Type B pancreatic cell (in vitro differentiated cells): ENCODE measurements at places on chromosomes 11 and 22. TPM values are rescaled to one million over a fixed set of nuclear protein-coding genes. Genes with fewer than 3 reads are reported as not detected.

The SCGB1A1 gene
- not detected in 2 replicates for total RNA-seq

The OR2D2 gene
- total RNA-seq: 0.27 TPM in 1 of 2 replicates, not detected in the other

The SLC37A2 gene
- 1.3 TPM in 2 replicates for total RNA-seq

The PIK3IP1 gene
- total RNA-seq: 21.0 and 36.8 TPM in 2 replicates

The SLC22A12 gene
- total RNA-seq: not detected in 2 replicates

The OR4D5 gene
- total RNA-seq: not detected in 2 replicates

The OR51B5 gene
- not detected in 2 replicates for total RNA-seq

The DDTL gene
- not detected in 2 replicates for total RNA-seq

GRCh38 chr11:44857490-44858090 is 93.1 kb downstream of the TP53I11 start:
- peaks cover 48% of the 10 kb centered on the region for H3K4me1 ChIP-seq
- H3K4me3 ChIP-seq: no peak overlapping the region
- H3K27ac ChIP-seq: peak overlapping the region; percentile 31
- DNase-seq: no peak

DNA sequence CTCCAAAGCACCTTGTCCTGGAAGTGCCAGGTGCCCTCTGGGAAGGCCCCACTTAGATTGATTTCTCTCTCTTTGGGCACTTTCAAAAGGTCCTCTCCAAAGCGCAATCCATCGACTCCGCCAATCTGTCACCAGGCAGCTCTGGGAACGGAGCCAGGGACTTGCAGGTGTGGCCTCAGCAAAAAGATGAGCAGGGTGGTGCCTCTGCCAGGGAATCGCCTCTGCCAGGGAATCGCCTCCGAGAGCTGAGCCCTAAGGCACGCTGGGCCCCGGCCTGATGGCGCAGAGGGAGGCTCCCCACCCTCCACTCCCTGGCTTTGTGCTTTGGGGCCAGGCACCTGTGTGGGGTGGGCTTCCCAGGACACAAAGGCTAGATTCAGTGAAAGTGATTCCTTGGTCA is 1391.3 kb downstream of the TBC1D22A start:
- no peak for DNase-seq
- H3K4me3 ChIP-seq: no peak overlapping the region
- no peaks in the 10 kb centered on the region for H3K36me3 ChIP-seq
- no peaks in the 10 kb centered on the region for H3K27me3 ChIP-seq
- no peak overlapping the region for H3K27ac ChIP-seq

GRCh38 chr22:26558248-26558895 is 31.6 kb downstream of the TPST2 start:
- no peaks in the 10 kb centered on the region for H3K36me3 ChIP-seq
- H3K4me1 ChIP-seq: peaks cover 9% of the 10 kb centered on the region
- no peaks in the 10 kb centered on the region for H3K27me3 ChIP-seq

DNA sequence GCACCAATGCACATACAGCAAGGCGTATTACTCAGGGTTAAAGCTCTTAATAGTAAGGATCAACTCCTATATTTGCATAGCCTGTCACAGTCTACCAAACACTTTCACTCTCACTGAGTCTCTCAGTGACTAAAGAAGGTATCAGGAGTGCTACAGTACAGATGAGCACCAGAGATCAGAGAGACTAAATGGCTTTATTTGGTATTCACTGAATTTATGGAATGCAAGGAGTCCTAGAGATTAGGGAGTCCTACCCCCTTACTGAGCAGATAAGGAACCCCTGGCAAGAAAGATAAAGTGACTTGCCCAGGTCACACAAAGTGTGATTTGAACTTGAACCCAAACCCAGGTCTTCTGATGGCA is 396.4 kb upstream of the CCDC90B start:
- no peaks in the 10 kb centered on the region for H3K27me3 ChIP-seq
- H3K4me3 ChIP-seq: peak overlapping the region; percentile 78
- H3K36me3 ChIP-seq: no peaks in the 10 kb centered on the region
- H3K27ac ChIP-seq: no peak overlapping the region

DNA sequence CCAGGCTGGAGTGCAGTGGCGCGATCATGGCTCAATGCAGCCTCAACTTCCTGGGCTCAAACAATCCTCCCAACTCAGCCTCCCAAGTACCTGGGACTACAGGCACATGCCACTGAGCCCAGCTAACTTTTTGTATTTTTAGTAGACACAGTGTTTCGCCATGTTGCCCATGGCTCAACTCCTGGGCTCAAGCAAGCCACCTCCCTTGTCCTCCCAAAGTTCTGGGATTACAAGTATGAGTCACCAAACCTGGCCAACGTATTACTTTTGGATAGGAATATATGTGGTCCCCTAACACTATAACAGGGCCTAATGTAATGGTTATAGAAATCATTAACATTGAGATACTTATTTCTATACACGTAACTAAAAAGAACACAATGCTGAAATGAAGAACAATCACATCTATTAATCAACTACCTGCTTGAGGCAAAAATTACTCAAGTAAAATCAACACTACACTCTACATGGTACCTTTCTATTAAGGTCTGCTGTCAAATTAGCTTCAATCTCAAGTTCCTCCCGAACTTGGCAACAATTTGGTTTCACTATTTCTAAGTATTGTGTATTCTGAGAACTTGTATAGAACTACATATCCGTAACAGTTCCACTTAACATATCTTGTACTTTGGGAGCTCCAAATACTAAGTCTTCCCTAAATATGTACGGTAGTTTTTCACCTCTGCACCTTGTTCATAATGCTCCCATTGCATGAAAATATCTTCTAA is 124.9 kb downstream of the FCHSD2 start:
- H3K4me1 ChIP-seq: no peaks in the 10 kb centered on the region
- H3K27ac ChIP-seq: no peak overlapping the region
- no peak overlapping the region for H3K4me3 ChIP-seq

GRCh38 chr22:32761251-32761903 is 40.1 kb upstream of the TIMP3 start:
- no peak overlapping the region for H3K27ac ChIP-seq
- H3K4me1 ChIP-seq: no peaks in the 10 kb centered on the region
- H3K27me3 ChIP-seq: peaks cover 9% of the 10 kb centered on the region
- no peaks in the 10 kb centered on the region for H3K36me3 ChIP-seq

DNA sequence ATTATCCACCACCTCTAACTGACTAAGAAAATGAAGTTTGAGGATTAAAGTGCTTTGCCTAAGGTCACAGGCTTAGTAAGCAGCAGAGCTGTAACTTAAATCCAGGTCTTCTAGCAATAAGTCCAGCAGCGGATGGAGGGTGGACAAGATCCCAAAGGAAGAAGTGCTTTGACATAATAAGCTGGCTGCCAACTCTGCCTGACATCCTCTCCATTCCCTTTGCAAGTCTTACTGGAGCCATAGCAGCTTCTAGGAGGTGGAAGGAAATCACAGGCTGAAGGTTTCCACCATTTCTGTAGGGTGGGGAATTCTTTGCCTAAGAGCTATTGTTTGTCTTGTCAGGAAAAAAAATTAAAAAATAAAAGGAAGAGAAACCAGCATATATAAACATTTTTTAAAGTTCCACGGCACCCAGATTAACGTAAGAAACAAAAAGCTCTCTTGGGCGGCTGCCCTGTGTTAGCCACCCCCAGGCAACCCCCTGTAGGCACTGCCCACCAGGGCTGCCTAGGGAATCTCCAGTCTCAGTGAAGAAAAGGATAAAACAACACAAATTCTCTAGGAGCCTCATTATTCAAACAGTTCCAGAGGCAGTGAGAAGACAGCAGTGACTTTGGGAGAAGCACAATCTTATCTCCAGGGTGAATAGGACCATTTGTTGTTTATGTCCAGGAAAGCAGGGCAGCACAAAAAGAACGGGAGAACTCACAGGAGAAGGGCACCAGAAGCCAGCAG is 380.8 kb upstream of the CADM1 start:
- H3K4me3 ChIP-seq: no peak overlapping the region
- H3K27ac ChIP-seq: peak overlapping the region; percentile 61
- DNase-seq: no peak
- H3K36me3 ChIP-seq: no peaks in the 10 kb centered on the region

DNA sequence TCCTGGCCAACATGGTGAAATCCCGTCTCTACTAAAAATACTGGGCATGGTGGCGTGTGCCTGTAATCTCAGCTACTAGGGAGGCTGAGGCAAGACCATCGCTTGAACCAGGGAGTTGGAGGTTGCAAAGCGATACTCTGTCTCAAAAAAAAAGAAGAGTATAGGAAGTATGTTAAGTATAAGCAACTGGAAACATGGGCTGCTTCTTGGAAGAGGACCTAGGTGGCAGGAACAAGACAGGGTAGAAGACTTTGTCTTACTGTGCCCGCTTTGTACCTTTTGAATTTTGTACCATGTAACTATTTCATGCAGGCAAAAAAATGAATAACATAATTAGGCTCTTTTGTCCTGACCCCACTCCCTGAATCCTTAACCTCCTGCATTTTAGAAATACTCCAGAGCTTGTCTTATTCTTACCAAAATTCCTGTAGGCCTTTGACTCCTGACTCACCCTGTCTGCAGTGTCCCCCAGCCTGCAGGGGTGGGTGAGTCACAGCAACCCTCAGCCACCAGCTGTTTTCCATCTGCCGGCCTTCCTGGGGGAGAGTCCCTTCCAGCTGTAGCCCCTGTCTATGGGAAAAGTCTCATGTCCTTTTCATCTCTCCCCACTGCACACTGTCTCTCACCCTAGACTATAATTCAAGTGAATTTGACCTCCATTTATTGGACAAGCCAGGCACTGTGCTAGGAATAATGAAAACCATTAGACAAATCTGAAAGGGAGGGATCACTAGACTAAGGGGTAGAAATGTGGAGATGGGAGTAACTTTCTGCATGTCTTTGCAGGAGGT is 41.8 kb downstream of the TXN2 start:
- H3K27me3 ChIP-seq: no peaks in the 10 kb centered on the region
- DNase-seq: no peak
- H3K36me3 ChIP-seq: no peaks in the 10 kb centered on the region
- H3K4me3 ChIP-seq: no peak overlapping the region
- H3K4me1 ChIP-seq: peaks cover 21% of the 10 kb centered on the region
- peak overlapping the region; percentile 19 for H3K27ac ChIP-seq

- H3K4me3 ChIP-seq: peak overlapping the region; percentile 2
- H3K27me3 ChIP-seq: no peaks in the 10 kb centered on the region
- peaks cover 4% of the 10 kb centered on the region for H3K36me3 ChIP-seq
- DNase-seq: no peak
- peaks cover 48% of the 10 kb centered on the region for H3K4me1 ChIP-seq
- peak overlapping the region; percentile 38 for H3K27ac ChIP-seq
Measured at GRCh38 chr22:28244757-28245156, 325.7 kb upstream of the PITPNB start.

DNA sequence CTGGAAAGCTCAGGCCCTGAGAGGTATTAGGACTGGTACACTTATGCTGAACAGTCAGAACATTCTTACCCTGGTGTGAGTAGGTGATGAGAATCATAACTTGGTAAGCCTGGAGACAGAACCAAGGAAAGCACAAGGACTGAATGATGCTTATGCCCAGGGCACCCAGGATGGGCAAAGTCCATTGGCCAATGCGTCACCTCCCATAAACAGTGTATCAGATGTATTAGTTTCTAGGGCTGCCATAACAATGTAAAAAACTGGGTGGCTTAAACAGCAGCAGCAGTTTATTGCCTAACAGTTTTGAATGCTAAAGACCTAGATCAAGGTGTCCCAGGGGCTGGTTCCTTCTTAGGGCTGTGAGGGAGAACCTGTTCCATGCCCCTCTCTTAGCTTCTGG is 107.0 kb downstream of the FAR1 start:
- H3K27ac ChIP-seq: no peak overlapping the region
- peaks cover 22% of the 10 kb centered on the region for H3K27me3 ChIP-seq
- no peak for DNase-seq
- H3K4me1 ChIP-seq: no peaks in the 10 kb centered on the region
- H3K36me3 ChIP-seq: no peaks in the 10 kb centered on the region
- H3K4me3 ChIP-seq: no peak overlapping the region

GRCh38 chr11:35058669-35059434 is 80.1 kb upstream of the CD44 start:
- H3K36me3 ChIP-seq: no peaks in the 10 kb centered on the region
- peaks cover 8% of the 10 kb centered on the region for H3K4me1 ChIP-seq
- no peak overlapping the region for H3K4me3 ChIP-seq
- no peak overlapping the region for H3K27ac ChIP-seq

GRCh38 chr11:66287889-66288670 is 863 bp downstream of the YIF1A start:
- peaks cover 32% of the 10 kb centered on the region for H3K27me3 ChIP-seq
- no peak for DNase-seq
- H3K27ac ChIP-seq: peak overlapping the region; percentile 95

GRCh38 chr11:63709336-63709884 is 28.1 kb downstream of the RTN3 start:
- H3K27me3 ChIP-seq: no peaks in the 10 kb centered on the region
- H3K4me1 ChIP-seq: peaks cover 7% of the 10 kb centered on the region
- no peak overlapping the region for H3K4me3 ChIP-seq
- H3K36me3 ChIP-seq: peaks cover 4% of the 10 kb centered on the region

DNA sequence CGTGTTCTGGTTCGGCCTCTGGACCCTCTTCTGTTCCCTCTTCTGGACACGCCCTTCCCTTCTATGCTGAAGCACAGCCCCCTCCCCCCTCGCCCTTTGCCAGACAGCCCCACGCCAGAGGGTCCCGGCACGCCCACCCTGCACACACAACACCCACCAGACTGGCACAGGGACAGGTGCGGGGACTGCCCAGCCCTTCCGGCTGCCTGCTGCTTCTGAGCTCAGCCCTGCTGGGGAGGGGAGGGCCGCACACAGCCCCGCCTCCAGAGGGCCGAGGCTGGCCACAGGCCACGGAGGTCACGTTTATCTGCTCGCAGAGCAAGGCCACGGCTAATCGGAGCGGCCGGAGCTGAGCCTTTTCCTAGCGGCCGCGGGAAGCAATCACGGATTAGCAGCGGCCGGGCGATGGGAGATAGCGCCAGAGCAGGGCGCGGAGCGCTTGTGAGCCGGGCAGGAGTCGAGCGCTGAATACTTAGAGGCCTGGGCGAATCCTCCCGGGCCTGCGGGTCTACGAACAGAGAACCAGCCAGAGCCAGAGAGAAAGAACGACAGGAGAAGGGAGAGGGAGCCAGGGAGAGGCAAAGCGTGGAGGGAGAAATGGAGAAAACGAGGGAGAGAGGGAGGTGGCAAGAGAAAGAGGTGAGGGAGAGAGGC is 21.5 kb downstream of the OTUB1 start:
- peak overlapping the region; percentile 82 for H3K4me3 ChIP-seq
- peak; percentile 83 for DNase-seq
- peak overlapping the region; percentile 35 for H3K27ac ChIP-seq
- peaks cover 28% of the 10 kb centered on the region for H3K4me1 ChIP-seq

DNA sequence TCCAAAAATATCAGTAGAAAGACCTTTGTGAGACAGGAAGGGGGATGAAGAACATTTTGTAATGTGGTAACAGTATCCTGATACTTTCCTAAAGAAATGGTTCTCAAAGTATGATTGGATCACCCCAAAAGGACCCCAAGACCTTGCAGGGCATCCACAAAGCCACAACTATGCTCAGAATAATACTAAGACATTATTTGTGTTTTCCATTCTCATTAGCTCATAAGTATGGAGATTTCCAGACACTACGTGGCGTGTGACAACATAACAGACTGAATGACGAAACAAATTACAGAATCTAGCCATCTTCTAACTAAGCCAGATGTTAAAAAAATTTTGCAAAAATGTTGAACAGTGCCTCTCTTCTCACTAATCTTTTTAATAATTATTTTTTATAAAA is 24.9 kb downstream of the CHEK2 start:
- no peak overlapping the region for H3K4me3 ChIP-seq
- no peak for DNase-seq
- H3K27ac ChIP-seq: no peak overlapping the region
- peaks cover 18% of the 10 kb centered on the region for H3K36me3 ChIP-seq
- no peaks in the 10 kb centered on the region for H3K27me3 ChIP-seq
